ENCODE measurements at places on chromosomes 13 and 19.

GRCh38 chr19:47310819-47311218 lies 1.2 kb downstream of the C5AR1 start:
- DNase-seq = no peak

GRCh38 chr13:50162001-50162400 lies 146.8 kb downstream of the KCNRG start:
- DNase-seq = no peak

DNA sequence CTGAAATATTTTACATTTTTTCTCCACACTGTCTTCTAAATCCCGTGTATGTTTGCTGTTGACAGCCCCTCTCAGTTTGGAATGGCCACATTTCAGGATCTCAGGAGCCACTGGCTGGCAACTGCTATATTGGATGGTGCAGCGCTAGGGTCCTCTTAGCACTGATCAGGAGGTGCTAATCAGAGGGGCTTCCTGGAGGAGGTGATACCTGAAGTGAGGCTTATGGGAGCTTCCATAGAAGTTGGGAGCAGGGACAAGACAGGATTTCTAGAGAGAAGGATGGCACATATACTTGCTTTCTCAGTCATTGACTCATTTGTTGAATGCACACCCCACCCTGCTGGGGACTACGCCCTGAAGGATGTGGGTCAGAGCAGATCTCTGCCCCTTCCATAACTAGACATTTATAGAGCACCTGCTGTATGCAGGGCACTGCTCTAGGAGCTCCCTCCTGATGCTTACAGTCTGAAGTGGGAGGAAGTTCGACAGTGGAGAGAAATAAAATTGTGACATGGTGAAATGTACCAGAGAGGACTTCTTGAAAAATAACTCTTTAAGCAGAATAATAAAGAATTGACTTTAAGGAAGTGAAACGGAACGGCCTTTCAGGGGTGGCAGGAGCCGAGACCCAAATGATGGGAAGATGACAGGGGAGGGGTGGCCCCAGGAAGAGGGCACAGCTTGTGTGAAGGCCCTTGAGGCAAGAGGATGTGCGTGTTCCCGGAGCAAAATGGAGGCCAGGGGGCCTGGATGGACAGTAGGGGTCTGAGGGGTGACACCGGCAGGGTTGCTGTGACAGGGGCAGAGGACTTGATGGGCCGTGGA lies 13.1 kb downstream of the AP2A1 start:
- DNase-seq = no peak

DNA sequence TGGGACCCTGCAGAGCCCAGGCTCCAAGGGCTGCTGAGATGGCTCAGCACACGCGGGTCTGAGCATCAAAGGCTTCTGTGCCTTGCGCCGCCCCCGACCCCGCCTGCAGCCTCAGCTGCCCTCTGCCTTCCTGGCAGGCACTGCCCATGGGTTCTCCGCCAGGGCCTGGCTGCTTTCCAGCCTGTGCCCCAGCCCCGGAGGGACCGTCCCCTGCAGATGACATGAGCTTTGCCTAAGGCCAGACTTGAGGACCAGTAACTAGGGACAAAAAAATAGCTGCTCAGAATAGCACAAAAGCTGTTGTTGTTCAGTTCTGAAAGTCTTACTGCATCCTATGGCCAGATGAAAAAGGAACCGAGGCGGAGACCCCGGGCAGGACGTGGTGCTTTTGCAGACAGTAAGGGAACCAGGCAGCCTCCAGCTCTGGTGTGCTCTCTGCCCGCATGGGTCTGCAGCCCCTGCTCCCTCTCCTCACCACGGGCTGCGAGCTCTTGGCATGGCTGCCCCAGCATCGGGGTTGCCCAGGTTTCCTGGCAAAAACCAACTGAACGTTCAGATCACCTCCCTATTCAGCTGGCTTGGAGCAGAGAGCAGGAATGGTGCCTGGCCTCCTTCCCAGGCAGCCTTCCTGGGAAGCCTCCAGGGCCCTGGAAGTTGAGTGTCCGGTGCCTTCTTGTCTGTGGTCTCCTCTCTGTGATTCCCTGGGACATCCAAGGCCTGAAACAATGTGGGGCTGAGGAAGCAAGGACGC lies 12.5 kb upstream of the CFAP97D2 start:
- DNase-seq = no peak

GRCh38 chr13:49938314-49938713 lies 2.2 kb upstream of the SPRYD7 start:
- no peak for DNase-seq

DNA sequence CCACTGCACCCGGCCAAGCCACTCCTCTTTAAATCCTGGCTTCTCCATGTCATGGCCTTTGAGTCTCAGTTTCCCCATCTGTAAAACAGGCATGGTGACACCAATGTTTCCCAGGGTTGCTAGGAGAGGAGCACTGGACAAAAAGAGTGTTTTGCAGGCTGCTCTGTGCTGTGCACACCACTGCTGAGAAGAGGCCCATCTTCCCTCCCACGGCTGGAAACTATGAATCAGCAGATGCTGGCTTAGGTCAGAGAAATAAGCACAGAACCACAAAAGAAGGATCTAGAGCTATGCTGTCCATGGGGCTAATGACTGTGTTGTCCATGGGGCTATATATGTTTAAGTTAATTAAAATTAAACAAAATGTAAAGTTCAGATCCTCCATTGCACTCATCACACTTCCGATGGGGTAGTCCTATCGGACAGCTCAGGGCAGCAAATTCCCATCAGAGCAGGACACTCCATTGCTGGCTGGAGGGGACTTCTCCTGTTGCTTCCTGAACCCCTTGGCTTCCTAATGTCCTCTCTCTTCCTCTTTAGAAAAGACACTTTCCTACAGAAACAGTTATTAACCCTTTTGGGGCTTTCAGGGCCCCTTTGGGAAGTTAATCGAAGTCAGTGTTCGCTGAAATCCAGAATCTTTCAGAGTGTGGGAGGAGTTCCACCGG lies 37.1 kb downstream of the TSHZ3 start:
- DNase-seq = no peak

DNA sequence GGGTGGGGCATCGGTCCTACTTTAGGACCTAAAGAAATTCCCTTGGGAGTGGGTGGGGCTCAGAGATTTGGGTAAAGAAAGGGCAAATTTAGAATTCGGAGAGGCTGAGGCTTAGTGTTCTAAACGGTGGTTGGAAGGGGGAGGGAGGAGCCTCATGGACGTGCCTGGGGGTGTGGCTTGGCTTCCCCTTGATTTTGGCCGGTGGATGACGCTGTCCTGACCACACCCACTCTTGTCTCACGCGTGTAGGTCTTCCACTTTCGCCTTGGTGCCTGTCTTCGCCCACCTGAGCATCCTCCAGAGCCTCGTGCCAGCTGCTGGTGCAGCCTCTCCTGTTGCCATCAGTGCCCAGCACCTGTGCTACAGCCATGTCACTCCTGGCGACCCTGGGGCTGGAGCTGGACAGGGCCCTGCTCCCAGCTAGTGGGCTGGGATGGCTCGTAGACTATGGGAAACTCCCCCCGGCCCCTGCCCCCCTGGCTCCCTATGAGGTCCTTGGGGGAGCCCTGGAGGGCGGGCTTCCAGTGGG lies 1.2 kb upstream of the NUP62 start:
- DNase-seq = no peak

GRCh38 chr13:30121666-30122065 lies 185.7 kb downstream of the KATNAL1 start:
- DNase-seq = no peak

- no peak for DNase-seq
Measured at GRCh38 chr19:34778342-34778741, 5.3 kb upstream of the ZNF599 start.

DNA sequence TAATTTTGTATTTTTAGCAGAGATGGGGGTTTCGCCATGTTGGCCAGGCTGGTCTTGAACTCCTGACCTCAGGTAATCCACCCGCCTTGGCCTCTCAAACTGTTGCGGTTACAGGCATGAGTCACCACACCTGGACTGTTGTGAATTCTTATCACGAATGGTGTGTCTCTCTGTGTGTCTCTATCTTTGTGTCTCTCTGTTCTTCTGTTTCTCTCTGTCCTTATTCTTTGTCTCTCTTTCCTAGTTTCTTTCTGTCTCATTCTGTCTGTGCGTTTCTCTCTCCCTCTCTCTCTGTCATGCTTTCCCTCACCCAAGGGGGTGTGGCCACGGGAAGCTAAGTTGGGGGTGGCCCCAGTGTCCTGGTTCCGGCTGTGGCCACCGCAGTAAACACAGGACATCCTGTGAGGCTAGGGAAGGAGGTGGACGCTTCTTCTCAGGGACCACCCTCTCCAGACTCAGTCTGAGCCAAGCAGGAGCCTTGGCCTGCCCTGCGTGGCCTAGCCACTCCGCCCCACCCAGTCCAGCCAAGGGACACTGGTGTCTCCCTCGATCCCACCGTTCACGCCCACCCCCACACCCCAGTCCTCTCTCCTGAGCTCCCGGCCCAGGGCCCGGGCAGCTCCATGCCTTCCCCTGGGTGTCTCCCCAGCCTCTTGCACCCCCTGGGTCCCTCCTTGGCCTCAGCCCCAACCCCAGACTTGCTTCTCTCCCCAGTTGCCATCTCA lies 3.9 kb upstream of the PRX start:
- no peak for DNase-seq

DNA sequence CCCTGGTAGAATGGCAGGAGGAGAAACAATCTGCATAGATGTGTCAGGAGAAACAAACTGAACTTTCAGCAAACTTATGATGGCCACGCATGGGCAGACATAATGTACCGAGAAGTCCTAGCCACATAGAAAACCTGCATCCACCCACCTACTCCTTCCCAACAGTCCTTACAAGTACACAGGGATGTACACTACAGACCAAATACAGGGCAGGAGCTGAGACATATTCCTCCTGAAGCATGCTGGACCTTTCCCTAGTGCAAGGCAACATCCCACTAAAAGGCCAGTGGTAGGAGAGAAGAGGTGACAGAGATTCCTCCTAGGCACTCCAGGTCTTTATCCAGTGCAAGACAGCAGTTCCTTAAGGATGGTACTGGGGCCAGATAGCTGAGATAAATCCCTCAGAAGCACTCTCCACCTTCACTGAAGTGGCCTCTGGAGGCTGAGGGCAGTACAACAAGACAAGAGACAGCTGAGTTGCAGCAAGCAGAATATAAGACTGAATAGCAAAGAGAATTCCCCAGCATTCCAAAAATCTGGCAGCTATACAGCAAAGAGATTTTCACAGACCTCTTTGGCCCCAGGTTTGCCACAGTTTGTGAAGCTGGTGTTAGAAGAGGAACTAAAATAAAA lies 18.3 kb downstream of the VWA8 start:
- no peak for DNase-seq

Data from stimulated activated CD4-positive, alpha-beta T cell treated with anti-CD3 and anti-CD28 coated beads, Interleukin-1b, Interleukin-23, amount 100 ng/mL, for 1 hour (primary cell).